ENCODE measurements at places on chromosomes 1 and 21. TPM values are rescaled to one million over a fixed set of nuclear protein-coding genes. Genes with fewer than 3 reads are reported as not detected.

The HYI gene
- total RNA-seq: 25.8 TPM

The LINGO4 gene
- 0.98 TPM for total RNA-seq

The FCRL1 gene
- 0.49 TPM for total RNA-seq

The MROH9 gene
- total RNA-seq: not detected

The RGS18 gene
- 0.98 TPM for total RNA-seq

The DENND2D gene
- total RNA-seq: 25.5 TPM

The ELF3 gene
- total RNA-seq: 287 TPM

The DCST1 gene
- total RNA-seq: not detected

The EXTL1 gene
- total RNA-seq: 0.74 TPM

The OR2T11 gene
- total RNA-seq: not detected

The CYP4A22 gene
- not detected for total RNA-seq

The ANKRD34A gene
- 1.7 TPM for total RNA-seq

The LIN28A gene
- not detected for total RNA-seq

The CR2 gene
- total RNA-seq: not detected

The GJB5 gene
- total RNA-seq: 23.6 TPM

The TNFAIP8L2 gene
- 7.6 TPM for total RNA-seq

The CYYR1 gene
- 12.3 TPM for total RNA-seq

Data from vagina (tissue), 2 donors.